ENCODE measurements at places on chromosomes 16 and 17. TPM values are rescaled to one million over a fixed set of nuclear protein-coding genes. Genes with fewer than 3 reads are reported as not detected.

The SOX8 gene
- total RNA-seq: 0.92 TPM

The POLR3K gene
- 89.8 TPM for total RNA-seq

The C1QTNF1 gene
- not detected for total RNA-seq

The MYH3 gene
- 8.1 TPM for total RNA-seq

The AHSP gene
- total RNA-seq: not detected

The HOXB3 gene
- 3.7 TPM for total RNA-seq

The PIRT gene
- total RNA-seq: not detected

Data from activated CD4-positive, alpha-beta T cell treated with anti-CD3 and anti-CD28 coated beads, Interleukin-2, amount 10 ng/mL, durations not matched to agents 24 days and 14 days (primary cell).